HT1080 (cell line): ENCODE measurements at places on chromosomes 12 and 14.
A peak's percentile ranks its signal among the peaks of the same experiment; 100 is the strongest.

DNA sequence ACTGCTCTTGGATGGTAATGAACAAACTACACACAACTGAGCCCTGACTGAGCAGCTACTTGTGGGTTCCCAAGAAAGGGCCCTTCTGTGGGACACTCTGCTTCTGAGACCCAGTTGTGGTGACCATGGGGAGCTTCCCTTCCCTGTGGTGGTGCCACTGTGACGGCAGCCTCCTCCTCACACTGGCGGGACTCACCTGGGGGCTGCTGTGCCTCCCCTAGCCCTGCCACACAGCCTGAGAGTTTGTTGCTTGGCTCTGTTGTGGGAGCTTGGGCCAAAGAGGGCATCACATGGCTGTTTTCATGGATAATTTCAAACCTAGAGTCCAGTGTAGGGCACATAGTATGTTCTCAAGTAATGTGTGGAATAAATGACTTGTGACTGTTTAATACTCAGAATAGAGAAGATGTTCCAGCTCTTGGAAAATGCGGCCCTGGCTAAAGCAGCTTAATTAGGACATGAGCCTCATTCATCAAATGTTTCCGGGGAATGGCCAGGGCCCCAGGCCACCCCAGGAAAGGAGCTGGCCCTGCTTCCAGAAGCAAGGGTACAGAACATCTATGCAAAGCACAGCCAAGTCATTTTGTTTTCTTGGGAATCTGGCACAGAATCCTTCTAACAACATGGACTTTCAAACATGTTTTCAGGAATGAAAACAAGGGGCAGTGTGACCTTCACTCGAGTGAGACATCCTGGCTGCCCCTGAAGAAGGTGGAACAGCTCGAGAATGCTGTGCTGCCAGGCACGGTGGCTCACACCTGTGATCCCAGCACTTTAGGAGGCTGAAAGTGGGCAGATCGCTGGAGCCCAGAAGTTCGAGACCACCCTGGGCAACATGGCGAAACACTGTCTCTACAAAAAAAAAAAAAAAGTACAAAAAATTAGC, 21.2 kb downstream of the ZFYVE21 start:
- no peak for DNase-seq

DNA sequence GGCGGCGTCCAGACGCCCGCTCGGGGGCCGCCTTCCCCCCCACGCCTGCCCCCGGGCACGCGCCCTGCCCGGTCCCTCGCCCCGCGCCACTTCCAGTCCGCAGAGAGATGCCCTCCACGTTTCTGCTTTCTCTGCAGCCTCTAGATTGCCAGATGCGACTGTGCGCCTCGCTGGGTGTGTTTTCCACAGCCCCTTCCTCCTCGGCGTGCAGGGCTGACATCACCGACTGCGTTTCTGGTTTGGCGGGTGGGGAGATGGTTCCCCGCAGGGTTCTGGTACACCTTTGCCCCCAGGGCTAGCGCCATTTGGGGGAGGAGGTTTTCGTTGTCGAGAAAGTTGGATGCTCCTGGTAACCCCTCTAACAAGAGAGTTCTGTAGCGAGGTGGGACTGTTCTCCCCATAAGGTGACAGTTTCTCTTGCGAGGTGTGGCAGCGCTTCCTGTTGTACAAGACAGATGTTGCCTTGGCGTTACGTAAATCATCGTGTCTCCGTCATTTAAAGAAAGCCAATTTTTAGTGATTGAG, 1.5 kb downstream of the CALM1 start:
- DNase-seq = no peak

GRCh38 chr12:96986883-96987523, 79.9 kb downstream of the NEDD1 start:
- peak; percentile 29 for DNase-seq

GRCh38 chr12:72493407-72493806, 221.2 kb downstream of the TRHDE start:
- DNase-seq = peak; percentile 11

GRCh38 chr14:91376547-91377477, 40.8 kb downstream of the CCDC88C start:
- no peak for DNase-seq

DNA sequence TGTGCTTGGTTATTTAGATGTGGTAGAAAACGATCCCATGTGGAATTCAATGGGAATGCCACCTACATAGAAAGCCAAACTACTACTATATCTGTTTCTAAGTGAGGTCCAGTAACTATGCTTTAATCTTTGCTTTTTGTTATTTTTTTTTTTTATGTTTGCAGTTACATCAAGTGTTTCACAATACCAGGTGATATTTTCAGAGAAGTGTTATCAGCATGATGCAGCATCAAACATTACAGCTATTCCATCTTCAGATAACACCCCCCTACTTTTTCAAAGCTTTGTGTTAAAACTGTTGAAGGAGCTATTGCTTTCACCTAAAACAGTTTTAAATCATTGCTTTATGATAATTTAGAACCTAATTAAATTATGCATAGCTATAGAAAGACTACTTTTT, 163.8 kb upstream of the SLC16A7 start:
- DNase-seq = no peak

- peak; percentile 11 for DNase-seq
Observed at GRCh38 chr14:98957211-98958047, 314.6 kb downstream of the BCL11B start.

GRCh38 chr12:115386946-115387345, 703.0 kb upstream of the TBX3 start:
- DNase-seq = no peak

DNA sequence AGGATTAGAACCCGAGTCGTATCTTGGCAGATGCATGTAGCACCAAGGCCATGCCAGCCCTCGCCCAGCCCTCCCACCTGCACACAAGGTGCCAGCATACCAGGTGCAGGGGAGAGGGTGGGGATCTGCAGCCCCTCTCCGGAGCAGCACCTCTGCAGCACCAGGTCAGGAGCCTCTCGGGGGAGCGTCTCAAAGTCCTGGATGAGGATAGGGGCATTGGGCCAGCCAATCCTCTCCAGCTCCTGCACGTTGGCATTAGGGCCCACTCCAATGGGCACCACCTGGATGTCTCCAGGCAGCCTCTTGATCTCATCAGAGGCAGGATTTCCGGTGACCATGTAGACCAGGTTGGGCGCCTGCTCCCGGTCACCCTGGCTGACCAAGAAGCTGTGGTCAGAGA, 73.2 kb upstream of the ANO2 start:
- DNase-seq = no peak

DNA sequence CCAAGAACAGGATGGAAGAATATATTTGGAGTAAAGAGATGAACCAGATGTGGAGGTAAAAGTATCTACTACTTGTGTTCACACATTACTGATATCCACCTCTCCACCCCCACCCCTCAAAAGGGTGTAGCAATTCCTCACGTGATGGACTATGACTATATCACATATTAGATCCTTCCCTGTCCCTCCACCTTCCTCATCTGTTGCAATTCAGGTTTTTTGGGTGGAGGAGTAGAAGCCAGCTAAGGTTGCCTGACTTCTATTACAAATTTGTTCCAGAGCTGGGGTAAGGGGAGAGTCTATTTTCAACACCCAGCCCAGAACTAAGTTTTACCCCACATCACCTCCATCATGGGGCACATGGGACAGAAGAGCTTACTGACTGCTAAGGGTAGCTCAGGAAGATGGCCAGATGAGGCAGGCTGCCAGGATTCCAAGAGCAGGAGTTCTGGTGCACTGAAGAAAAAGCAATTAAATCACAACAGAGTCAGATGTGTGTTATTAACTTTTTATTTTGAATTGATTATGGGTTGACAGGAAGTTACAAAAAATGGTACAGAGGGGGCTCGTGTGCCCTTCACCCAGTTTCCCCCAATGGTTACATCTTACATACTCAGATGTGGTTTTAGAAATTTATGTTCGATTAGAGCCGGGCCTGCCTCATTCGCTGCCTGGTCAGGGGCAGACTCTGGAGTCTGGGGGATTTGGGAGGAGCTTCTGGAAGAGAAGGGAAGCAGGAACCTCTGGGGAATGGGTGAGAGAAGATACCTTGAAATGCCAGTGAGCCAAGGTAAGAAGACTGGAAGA, 2.1 kb downstream of the RNASE13 start:
- DNase-seq = no peak

GRCh38 chr12:25328072-25328712, 77.5 kb upstream of the KRAS start:
- no peak for DNase-seq

GRCh38 chr12:54991161-54991990, 6.8 kb upstream of the TESPA1 start:
- no peak for DNase-seq

DNA sequence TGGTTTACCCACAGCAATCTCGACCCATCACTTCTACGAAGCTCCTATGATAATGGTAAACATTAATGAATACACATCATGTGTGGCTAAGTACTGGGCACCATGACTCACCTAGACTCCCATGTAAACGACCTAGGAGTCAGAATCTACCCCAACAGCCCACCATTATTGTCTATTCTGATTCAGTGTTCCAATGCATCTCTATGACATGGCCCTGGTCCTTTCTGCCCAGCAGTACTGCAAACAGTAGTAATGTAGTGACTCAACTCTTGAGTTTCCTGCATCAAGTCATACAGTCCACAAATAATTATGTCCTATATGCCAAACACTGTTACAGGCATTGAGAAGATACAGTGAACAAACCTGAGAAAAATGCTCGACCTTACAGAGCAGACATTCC, 14.6 kb downstream of the GTF2A1 start:
- DNase-seq = peak; percentile 55

DNA sequence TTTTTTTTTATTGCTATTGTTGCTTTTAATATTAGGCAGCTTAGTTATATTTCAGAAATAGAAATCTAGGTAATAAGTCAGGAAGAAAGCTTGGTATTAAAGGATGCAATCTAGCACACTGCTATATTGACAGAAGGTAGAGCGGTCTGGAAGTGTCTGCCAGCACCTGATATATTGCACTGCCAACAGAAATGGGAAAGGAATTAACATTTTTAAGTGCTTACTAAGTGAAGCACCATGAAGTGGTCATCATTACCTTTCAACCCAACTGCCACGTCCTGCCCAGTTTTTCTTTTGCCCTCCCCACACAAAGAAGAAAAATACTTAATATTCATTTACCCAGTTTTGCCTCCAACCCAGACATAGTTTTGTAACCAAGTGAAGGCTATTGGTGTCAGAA, 163.5 kb downstream of the KITLG start:
- no peak for DNase-seq
